Stimulated activated CD8-positive, alpha-beta memory T cell treated with anti-CD3 and anti-CD28 coated beads, Interleukin-15, amount 100 ng/mL, for 4 hours (primary cell): ENCODE measurements at places on chromosomes 5 and 9.

DNA sequence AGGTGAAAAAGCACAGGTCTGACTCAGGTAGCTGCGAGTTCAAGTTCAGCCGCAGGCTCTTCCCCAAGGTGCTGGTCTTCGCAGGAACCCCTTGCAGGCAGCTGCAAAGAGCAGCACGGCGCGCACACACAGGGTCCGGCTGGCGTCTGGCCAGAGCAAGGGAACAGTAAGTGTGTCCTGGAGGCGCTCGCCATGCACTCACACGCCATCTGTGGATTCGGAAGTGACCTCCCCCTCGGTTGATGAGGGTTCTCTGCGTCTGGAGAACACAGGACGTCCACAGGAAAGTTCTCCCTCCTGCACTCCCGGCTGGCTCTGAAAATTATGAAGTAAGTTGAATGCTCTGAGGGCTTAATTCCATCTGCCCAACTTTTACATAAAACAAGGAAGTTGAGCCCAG lies 14.0 kb upstream of the EGFL7 start:
- DNase-seq, result no peak

- DNase-seq, result no peak
These were observed 153.7 kb upstream of the GPR151 start for GRCh38 chr5:146669656-146670055.

GRCh38 chr5:42888771-42889170 lies 77.1 kb upstream of the SELENOP start:
- no peak for DNase-seq

DNA sequence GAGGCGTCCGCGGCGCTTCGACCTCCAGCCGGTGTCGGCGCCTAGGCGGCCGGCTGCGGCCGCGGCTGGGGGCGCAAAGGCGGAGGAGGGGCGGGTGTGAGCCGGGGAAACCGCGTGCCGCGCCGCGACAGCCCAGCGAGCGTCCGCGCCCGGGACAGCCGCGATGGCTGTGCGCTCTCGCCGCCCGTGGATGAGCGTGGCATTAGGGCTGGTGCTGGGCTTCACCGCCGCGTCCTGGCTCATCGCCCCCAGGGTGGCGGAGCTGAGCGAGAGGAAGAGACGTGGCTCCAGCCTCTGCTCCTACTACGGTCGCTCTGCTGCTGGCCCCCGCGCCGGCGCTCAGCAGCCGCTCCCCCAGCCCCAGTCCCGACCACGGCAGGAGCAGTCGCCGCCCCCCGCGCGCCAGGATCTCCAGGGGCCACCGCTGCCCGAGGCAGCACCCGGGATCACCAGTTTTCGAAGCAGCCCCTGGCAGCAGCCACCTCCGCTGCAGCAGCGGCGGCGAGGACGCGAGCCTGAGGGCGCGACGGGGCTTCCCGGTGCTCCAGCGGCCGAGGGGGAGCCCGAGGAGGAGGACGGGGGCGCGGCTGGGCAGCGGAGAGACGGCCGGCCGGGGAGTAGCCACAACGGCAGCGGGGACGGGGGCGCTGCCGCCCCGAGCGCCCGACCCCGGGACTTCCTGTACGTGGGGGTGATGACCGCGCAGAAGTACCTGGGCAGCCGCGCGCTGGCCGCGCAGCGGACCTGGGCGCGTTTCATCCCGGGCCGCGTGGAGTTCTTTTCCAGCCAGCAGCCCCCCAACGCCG lies 605 bp downstream of the CHSY3 start:
- DNase-seq, result no peak

DNA sequence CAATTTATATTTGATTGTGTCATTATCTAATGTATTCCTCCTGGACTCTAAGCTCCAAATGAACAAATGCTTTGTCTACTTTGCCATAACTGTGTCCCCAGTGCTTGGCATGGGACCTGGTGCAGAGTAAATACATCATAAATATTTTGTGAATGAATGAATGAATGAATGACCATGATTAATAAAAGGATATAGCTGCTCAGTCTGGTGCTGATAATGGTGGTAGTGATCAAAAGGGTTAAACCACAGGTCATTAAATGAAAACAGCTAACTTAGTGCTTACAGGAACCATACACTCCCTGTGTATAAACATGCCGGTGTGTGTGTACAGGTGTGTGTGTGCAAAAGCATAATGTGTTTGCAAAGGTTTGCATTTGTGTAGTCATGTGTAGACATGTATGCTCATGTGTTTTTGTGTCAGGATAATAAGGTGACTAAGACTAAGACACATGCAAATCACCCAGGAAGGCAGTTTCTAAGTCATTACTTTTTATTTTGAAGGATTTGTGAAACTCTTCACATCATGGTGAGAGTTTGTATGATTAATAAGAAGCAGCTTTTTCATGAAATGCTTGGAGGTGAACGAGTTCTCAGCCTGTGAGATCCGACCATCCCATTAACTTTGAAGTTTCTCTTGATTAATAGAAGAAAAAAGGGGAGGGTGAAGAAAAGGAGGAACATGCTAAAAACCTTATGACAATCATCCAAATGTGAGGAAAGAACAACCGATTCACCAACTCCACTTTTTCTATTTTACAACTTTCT lies 24.6 kb downstream of the SPARC start:
- DNase-seq, result no peak

- DNase-seq, result no peak
These were observed 566.5 kb downstream of the LRRC70 start for GRCh38 chr5:63145167-63145566.

DNA sequence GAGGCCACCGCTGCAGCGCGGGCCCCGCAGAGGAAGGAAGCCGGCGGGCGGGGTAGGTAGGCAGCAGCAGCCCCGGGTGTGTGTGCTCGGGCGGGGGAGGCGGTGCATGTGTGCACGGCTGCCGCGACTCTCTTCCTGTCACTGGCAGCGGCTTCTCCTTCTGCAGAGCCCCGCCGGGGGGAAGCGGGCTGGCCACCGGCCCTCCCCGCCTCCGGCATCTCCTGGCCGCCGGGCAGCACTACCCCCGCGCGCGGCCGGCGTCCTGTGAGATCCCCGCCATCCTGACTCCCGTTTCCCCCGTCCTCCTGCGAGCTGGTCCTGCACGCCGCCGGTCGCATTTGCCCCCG lies 315 bp downstream of the PIK3R1 start:
- no peak for DNase-seq

DNA sequence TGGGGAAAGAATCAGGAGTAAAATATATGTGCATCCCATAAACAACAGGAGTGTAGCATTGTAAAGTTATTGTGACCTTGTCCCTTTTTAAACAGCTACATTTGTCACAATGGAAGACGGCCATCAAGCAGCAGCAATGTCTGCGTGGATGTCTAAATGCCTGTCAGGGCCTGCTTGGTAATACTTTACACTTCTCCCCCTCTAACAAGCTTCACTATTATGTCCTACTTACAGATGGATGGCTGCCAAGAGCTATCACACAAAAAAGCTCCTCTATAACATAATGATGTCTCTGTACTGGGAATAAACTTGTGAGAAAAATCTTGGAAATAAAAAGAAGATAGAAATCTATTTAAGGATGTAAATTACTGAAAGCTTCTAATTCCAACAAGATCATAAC lies 213.0 kb downstream of the FBXL17 start:
- DNase-seq, result no peak

DNA sequence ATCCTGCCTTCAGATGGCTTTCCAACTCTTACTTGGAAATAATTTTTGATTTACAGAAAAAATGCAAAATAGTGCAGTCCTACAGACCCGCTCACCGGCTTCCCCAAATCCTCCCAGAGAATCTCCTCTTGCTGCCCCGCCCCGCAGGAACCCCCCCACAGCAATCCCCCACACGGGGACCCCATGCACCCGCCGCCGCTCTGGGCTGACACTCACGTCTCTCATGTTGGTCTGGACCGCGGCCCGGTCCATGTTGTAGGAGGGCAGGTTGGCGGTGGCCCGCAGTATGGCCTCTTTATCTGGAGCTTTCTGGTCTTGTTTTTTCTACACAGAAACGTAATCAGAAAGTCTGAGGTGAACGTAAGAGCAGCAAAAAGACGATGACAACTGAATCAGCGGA lies 13.6 kb downstream of the UBAC1 start:
- no peak for DNase-seq

DNA sequence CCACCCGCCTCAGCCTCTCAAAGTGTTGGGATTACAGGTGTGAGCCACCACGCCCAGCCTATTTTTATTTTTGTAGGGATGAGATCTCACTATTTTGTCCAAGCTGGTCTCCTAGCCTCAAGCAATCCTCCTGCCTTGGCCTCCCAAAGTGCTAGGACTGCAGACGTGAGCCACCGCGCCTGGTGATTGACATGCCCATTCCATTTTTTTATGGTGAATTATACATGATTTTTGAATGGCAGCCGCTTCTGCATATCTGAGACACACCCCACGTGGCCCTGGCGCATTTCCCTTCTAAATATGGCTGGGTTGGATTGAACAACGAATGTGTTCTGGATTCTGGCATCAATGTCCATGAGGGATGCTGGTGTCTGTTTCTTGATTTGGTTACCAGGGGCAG lies 22.7 kb downstream of the PLPP7 start:
- no peak for DNase-seq

GRCh38 chr5:56264417-56265025 lies 31.4 kb upstream of the ANKRD55 start:
- no peak for DNase-seq

GRCh38 chr5:9596171-9596780 lies 33.9 kb downstream of the TAS2R1 start:
- DNase-seq, result no peak

DNA sequence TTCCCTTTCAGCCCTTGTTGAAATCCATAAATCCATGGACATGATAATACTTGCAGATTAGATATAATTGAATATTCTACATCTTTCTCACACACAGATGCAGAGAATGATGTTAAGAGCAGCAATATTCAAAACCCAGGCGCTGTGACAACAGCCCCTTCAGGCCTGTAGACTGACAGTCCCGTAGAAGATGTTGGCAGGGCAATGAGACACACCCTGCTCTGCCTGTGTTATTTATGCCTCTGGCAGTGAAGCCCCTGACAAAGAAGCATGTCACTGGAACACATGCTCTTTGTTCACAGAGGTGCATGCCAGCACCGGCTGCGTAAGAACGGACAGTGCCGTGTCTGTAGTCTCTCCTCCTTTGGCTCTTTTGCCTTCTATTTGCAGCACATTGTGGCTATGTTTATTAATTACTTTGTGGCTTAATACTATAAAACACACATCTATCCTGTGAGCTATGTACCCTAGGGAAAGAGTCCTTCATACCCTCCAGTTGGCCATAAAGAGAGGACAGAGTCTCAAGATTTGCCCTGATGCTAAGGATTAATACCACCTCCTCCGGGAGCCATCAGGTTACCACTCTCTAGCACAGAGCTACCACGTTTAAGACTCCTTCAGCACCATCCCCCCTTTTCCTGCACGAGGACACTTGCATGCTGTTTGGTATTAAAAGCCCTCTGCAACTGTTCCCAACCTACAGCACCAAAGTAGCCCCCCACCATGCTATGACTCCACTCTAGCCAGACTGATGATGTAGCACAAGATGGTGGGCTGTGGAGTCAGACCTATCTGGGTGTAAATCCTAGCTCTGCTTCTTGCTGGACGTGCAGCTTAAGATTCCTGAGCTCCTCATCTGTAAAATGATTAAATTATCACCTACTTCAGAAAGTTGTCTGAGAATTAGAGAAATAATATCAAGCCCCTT lies 2.0 kb upstream of the ANP32B start:
- DNase-seq, result no peak

GRCh38 chr5:124330595-124331220 lies 415.7 kb downstream of the ZNF608 start:
- no peak for DNase-seq

- no peak for DNase-seq
These were observed 409.9 kb upstream of the ADAMTS16 start for GRCh38 chr5:4730279-4730678.

- no peak for DNase-seq
These were observed 181.9 kb upstream of the TBCA start for GRCh38 chr5:77957931-77958521.

- no peak for DNase-seq
These were observed 432.3 kb upstream of the EDIL3 start for GRCh38 chr5:84816746-84817547.

DNA sequence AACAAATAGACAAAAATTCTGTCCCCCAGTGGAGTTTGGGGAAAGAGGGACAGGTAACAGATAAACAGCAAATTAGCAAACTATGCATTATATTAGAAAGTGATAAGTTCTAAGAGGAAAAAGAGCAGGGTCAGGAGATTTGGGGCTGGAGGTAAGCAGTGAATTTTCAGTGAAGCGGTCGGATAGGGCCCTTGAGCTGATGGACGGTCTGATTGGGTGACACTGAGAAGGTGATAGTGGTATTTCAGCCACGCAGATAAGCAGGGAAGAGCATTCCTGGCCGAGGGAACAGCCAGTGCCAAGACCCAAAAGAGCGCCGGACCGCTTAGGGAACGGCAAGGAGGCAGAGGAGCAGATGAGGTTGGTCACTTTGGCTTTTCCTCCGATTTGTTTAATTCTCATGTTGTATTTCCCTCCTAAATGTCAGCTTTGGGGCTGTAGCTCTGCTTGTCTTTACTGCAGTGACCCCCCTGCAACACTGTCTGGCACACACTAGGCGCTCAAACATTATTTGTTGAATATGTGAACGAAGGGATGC lies 1.1 kb upstream of the PTPN3 start:
- no peak for DNase-seq

GRCh38 chr9:85185486-85186217 lies 516.1 kb downstream of the NTRK2 start:
- DNase-seq, result no peak

GRCh38 chr9:123347289-123348060 lies 8.5 kb upstream of the CRB2 start:
- no peak for DNase-seq

GRCh38 chr9:17905366-17905765 lies 326.5 kb downstream of the SH3GL2 start:
- no peak for DNase-seq

GRCh38 chr5:58412081-58412480 lies 47.8 kb downstream of the PLK2 start:
- no peak for DNase-seq

DNA sequence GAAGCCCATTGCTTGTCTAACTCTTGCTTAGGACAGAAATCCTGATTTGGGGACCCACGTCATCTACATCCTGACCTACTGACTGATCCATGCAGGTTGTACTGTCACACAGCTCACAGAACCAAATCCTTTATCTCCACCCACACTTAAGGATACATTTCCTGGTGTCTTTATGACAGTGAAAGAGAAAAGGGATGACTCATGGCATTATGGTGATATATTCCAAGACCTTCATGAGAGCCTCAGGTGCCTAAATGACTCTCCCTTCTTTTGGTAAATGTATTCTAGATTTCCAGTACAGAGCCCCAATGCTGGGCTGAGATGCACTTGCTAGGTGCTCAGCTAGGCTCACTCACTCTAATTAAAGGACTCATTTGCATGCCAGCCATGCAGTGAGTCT lies 26.0 kb upstream of the DMRT2 start:
- DNase-seq, result no peak

DNA sequence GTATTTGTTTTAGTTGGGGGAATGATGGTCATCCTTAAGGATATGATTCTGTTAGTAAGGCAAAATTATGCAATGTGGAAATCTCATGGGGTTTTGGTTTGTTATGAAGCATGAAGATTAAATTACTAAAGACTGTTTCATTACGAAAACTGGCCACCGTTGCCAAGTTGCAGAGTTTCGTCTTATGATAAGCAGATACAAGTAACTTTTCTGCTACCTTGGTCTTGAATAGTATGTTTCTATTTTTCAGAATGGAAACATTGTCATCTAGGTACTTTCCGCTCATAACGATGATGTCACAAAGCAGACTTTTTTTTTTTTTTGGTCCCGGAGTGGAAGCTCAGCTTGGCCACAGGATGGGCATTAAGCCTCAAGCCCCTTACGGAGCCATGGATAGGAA lies 4.2 kb downstream of the CCNI2 start:
- DNase-seq, result no peak

GRCh38 chr9:126228111-126228780 lies 98.4 kb upstream of the MVB12B start:
- DNase-seq, result no peak
